ENCODE measurements at places on chromosomes 5 and 9.

GRCh38 chr9:127938298-127938690, 640 bp upstream of the DPM2 start:
- no peak for DNase-seq

- no peak for DNase-seq
Measured at GRCh38 chr5:152051499-152052454, 127.1 kb upstream of the GLRA1 start.

DNA sequence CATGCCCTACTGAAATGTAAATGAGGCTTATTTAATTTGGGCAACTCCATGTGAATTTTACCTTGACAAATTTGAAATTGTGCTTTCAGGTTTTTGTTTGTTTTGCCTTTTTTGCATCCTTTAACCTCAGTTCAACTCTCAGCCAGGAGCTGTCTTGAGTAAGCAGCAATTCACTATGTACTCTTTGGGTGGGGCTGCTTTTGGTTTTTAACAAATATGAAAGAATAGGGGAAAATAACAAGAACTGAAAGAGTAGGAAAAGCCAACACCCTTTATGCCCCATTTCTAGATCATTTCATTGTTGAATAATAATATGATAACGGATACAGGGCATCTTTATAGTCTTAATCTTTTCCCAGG, 192.0 kb downstream of the ARHGAP26 start:
- DNase-seq = no peak

DNA sequence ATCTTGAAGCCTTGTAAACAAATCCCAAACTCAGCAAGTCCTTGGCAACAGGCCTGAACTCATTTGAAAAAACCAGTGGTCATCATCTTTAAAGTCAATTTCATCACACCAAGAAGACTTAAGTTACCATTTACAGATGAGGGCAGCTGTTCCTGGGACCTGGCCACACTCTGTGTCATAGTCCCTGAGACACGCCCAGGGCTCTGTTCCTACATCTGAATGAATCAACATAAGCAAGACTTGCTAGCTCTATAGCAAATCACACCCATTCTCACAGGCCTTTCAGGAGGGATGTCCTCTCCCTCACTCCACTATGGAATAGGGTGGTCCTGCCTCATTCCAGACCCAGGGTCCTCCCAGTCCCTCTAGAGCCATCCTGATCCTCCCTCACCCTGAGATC, 142.8 kb downstream of the NSG2 start:
- no peak for DNase-seq

DNA sequence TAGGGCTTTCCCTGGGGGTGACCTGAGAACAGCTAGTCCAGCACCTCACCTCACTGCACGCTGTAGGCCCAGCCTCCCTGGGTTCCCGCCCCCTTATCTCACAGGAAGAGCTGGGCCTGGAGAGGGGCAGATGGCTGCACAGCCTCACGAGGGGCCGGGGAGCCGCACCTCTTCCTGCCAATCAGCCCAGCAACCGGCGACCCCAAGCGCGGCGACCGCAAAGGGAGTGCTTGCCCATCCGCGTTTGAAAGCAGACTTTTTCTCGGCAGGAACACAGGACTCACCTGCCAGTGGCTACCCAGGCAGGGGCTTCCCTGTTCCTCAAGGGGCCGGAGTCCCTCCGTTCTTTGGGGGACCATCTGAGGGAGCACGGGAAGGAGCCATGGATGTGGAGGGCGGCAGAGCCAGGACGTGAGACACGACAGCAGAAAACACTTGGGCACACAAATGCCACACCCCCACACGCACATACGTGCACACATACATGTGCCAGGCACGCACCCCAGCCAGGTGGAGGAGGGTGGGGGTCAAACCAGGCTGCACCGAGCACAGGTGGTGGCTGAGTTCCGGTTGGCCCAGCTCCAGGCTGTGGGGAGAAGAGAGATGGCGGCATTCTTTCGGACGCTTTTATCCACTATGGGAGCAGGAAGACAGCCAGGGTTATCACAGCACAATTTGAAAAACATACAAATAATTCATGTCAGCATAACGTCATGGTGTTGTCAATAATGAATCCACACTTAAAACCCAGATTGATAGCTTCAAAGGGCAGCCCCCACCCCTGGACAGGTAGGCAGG, 11.3 kb downstream of the TMEM250 start:
- DNase-seq = no peak

- DNase-seq = no peak
Measured at GRCh38 chr9:19057033-19057432, 7.8 kb downstream of the RRAGA start.

GRCh38 chr5:89320421-89321277, 437.7 kb upstream of the MEF2C start:
- no peak for DNase-seq

- no peak for DNase-seq
Measured at GRCh38 chr5:52668544-52669185, 119.1 kb upstream of the ITGA1 start.

- DNase-seq = no peak
Measured at GRCh38 chr5:139065306-139065705, 132.9 kb downstream of the SIL1 start.

GRCh38 chr5:64199425-64199824, 33.8 kb downstream of the RNF180 start:
- no peak for DNase-seq

- DNase-seq = no peak
Measured at GRCh38 chr5:161212123-161212712, 334.3 kb downstream of the GABRB2 start.

- DNase-seq = no peak
Measured at GRCh38 chr9:105026451-105026850, 98.5 kb upstream of the ABCA1 start.

- no peak for DNase-seq
Measured at GRCh38 chr9:93336720-93337119, 114.8 kb upstream of the FAM120A start.

DNA sequence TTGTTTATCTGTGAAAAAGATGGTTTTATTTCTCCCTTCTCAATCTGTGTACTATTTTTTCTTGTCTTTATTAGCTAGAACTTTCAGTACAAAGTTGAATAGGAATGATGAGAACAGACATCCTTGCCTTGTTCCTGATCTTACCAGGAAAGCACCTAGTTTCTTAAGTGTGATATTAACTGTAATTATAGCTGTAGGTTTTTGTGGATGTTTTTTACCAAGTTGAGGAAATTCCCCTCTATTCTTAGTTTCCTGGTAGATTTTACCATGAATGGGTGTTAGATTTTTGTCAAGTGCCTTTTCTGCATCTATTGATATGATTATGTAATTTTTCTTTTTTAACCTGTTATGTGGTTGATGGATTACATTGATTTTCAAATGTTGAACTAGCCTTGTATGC, 68.7 kb downstream of the KCNN2 start:
- no peak for DNase-seq

DNA sequence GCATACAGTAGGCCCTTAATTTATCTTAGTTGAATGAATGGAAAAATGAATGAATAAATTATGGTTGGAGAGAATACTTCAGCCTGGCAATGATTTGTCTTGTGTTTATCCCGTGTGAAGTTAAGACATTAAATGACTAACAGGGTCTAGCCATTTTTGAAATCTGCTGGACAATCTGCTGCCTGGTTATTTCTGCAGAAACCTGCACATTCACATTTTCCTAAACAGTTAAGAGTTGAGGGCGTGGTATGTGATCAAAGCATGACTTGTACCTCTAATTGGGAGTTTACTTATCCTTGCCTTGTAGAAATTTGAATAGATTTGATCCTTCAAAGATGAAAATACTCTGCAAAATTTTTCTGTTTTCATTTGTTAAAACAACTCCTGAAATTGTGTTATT, 34.6 kb upstream of the NDFIP1 start:
- no peak for DNase-seq

DNA sequence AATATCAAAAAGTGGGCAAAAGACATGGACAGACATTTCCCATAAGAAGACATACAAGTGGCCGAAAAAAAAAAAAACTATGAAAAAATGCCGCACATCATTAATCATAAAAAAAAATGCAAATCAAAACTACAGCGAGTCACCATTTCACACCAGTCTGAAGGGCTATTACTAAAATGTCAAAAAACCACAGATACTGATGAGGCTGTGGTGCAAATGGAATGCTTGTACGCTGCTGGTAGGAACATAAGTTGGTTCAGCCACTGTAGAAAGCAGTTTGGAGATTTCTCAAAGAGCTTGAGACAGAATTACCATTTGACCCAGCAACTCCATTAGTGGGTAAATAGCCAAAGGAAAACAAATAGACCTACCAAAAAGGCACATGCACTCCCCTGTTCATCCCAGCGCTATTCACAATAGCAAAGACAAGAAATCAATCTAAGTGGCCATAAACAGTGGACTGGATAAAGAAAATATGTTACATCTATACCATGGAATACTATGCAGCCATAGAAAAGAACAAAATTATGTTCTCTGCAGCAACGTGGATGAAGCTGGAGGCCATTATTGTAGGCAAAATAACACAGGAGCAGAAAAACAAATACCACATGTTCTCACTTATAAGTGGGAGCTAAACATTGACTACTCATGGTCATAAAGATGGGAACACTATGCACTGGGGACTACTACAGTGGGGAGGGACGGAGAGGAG, 110.6 kb upstream of the BOD1 start:
- DNase-seq = no peak

DNA sequence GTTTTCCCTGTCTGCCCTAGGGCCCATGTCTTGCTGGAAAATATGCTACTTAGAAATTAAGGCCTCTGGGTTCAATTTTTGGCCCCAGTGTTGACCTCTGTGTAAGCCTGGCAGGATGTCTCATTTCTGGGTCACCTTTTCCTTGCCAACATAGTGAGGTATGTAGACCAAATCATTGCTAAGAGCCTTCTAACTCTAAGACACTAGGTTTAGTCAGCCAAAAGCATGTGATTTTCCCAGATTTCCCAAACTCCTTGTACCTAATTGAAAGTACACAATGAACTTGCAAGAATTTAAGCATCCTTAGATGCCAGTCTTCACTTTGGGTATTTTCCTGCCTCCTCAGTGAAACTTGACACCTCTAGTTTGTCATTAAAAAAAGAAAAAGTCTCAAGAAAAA, 77.0 kb downstream of the GALNT10 start:
- DNase-seq = no peak

GRCh38 chr9:111131211-111131610, 92.9 kb upstream of the LPAR1 start:
- DNase-seq = no peak

DNA sequence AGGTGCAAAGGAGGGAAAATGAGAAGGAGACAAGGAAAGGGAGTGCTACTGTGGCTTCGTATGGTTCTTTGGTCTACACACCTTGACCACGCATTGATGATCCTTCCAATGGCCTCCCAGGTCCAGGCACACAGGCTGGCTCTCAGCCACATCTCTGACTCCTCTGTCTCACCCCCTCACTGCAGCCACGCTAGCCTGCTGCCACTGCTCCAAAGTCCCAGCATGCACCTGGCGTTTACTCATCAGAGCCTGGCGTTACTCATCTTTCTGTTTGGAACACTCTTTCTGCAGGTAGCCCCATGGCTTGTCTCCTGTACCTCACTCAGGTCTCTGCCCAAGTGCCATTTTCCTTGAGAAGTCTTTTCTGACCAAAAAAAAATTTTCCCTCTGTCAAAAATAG, 195.5 kb downstream of the SNCAIP start:
- DNase-seq = no peak
